ENCODE measurements at places on chromosomes 11 and 22.

GRCh38 chr11:22346282-22346681 lies 8.1 kb downstream of the SLC17A6 start:
- no peak for DNase-seq

DNA sequence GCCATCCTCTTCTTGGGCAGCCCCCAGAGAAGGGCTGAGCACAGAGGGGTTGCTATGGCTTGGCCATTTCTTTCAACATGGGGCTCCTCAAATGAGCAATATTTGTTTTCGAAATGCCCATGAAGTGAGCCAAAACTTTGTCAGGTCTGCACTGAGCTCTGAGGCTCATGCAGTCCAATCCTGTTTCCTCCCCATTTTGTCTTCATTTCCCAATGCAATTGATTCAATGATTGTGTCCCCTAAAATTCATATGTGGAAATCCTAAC lies 60.6 kb upstream of the CD44 start:
- DNase-seq: no peak

DNA sequence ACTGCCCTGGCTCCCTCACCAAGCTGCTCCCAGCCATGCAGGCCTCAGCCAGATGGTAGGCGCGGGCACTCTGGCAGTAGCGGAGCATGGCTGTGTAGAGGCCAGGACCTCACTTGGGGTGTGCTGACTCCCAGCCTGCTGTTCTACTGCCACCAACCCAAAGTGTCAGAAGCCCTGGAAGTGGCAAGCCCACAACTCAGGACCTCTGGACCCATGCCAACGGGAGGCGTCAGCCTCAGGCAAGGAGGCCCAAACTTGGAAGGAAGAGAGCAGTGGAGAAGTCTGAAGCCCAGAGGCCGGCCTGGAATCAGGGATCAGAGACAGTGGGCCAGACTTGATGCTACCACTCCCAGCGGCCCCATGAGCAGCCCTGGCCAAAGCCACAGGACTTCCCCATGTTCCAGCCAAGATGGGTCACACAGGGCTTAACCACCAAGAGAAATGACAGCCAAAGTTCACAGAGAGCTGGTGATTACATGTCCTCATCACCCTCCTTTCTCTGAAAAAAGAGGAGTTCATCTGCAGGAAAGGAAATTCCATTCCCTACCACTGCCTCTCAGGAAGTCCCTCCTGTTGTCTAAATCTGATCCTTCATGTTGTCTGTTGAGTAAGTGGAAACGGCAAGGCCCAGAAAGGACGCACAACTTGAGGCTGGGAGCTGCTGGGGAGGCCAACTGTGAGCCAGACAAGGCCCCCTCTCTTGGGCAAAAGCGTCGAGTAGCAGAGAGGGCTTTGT lies 4.4 kb downstream of the ARRB1 start:
- DNase-seq: no peak

- no peak for DNase-seq
These were observed 25.5 kb upstream of the YPEL1 start for GRCh38 chr22:21761086-21761485.

GRCh38 chr11:1479006-1479677 lies 7.4 kb downstream of the MOB2 start:
- no peak for DNase-seq

GRCh38 chr22:47019012-47019790 lies 256.8 kb downstream of the TBC1D22A start:
- no peak for DNase-seq

DNA sequence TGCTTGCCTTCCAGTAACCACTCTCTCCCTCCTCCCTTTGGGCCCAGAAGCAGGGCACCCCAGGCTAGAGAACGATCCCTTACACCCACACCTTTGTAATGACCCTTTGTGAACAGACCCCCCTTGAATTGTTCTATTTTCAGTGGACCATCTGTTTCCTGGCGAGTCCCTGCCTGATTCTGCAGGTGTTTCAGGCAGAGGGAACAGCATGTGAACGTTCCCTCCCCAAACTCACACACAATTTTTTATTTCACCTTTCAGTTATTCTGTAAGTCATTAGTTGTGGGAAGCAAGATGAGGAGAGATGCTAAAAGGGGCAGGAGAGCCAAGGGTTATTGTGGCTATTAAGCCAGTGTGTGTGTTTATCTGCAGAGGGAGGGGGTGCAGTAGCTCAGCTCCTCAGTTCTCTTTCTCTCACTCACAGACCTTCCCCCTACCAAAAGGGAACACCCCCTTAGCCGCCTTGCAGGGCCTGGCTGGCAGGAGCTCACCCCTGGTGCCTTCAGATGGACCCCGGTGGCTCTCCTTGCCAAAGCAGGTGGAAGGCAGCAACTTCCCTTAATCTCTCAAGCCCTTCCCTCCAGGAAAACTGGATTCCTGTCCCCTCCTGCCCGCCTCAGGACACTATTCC lies 64.8 kb upstream of the SPON1 start:
- DNase-seq: no peak

GRCh38 chr11:35792148-35792845 lies 129.7 kb downstream of the TRIM44 start:
- DNase-seq: no peak

DNA sequence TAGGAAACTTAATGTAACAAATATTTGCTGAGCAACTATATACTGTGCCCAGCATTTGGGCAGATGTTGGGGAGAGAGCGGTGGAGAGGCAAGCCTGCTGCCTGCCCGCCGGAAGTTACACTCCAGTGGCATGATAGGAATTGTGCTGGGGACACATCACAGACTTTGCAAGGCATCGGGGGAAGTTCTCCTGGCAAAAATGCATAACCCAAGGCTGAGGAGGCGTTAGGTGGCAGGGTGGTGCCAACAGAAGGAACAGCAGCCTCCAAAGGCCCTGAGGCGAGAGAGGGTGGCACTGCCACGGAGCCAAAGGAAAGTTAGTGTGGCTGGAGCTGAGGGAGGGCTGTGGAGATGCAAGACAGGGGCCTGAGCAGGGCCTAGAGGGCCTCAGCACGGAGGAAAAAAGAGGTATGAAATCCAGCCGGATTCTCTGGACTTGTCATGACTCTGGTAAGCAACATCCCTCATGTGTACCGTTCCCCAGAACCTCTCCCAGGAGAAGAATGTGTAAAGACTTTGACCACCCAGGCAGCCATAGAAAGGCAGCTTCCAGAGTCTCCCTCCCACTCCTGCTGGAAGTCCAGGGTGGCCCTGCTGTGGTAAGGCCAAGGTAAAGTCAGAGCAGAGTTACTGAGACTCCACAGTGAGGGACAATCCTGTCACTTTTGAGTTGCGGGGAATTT lies 76.1 kb upstream of the RAB1B start:
- DNase-seq: no peak

DNA sequence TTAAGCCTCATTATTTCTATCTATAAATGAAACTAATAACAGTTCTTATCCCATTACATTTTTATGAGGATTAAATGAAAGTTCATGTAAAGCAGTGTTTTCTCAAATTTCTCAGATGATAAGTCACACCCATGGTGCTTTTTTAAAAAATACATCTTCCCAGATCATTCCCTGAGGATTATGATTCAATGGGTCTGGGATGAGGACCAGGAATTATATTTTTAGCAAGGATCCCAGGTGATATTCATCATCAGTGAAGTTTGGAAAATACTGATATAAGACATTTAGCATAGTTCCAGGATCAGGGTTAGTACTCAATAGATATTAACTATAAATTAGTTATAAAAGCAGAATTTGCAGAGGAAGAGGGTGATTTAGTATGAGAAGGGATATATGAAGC lies 89.1 kb downstream of the BBOX1 start:
- DNase-seq: no peak

GRCh38 chr22:34669001-34669400 lies 397.0 kb upstream of the ISX start:
- no peak for DNase-seq

- no peak for DNase-seq
These were observed 98.7 kb downstream of the WNT7B start for GRCh38 chr22:45878051-45878781.

All from stimulated activated CD4-positive, alpha-beta T cell treated with anti-CD3 and anti-CD28 coated beads, TNF-alpha, amount 100 ng/mL, for 1 hour (primary cell).